ENCODE measurements at places on chromosomes 1 and 21.

GRCh38 chr1:164648636-164649035, 89.7 kb downstream of the PBX1 start:
- DNase-seq: no peak

DNA sequence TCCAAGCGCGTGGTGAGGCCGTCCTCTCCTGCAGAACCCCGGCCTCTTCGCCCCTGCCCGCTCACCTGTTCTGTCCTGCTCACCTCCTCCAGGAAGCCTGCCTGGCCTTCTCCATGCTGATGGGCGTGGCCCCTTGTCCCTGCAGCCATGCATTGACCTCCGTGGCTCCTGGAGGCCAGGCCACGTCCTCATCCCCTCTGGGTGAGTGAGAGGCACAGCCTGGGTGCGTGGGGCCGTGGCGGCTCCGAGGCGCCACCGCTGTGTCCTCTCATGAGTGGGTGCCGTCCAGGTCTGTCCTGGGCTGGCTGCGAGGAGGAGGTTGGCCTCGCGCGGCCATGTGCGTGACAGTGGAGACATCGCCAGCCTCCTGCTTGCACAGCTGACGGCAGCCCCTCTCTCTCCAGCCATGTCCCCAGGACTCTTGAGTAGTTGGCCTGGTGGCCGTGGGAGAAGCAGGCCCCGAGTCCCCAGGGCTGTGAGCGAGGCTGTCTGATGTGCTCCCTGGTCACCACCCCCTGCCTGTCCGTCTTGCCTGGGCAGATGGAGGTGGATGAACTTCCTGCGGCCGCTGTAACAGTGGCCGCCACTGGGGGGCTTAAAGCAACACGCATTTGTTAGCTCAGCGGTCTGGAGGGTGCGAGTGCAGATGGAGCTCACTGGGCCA, 58.1 kb downstream of the PRKCZ start:
- no peak for DNase-seq

GRCh38 chr1:98322966-98323365, 338.6 kb upstream of the SNX7 start:
- DNase-seq: no peak

- DNase-seq: no peak
Measured at GRCh38 chr1:186680245-186681061, at the start of gene PTGS2. Gene PTGS2, minus strand, starts transcription at chr1:186680423. Its CDS starts 133 bp downstream, at chr1:186680290.

GRCh38 chr1:55445416-55445815, 230.3 kb upstream of the USP24 start:
- DNase-seq: no peak

- DNase-seq: no peak
Measured at GRCh38 chr1:61389194-61389925, 307.0 kb downstream of the NFIA start.

DNA sequence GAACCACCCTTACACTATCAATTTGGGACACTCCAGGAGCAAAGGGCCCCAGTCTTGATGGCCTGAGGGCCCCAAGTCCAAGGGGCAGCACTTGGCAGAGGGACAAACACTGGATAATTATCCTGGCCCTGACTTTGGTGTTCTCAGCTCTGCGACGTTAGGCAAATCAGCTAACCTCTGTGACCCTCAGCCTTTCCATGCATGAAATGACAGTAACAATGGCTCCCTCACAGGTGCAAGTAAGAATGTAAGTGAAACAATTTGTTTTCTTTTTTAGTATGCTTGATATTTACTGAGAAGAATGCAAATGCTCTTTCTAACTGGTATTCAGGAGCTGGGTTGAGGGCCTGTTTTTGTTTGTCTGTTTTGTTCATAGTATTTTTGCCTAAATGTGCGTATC, 61.6 kb upstream of the PRDX6 start:
- no peak for DNase-seq

GRCh38 chr21:44360159-44360558, 6.7 kb downstream of the TRPM2 start:
- DNase-seq: no peak

GRCh38 chr1:91655912-91656449, 155.3 kb downstream of the CDC7 start:
- no peak for DNase-seq

DNA sequence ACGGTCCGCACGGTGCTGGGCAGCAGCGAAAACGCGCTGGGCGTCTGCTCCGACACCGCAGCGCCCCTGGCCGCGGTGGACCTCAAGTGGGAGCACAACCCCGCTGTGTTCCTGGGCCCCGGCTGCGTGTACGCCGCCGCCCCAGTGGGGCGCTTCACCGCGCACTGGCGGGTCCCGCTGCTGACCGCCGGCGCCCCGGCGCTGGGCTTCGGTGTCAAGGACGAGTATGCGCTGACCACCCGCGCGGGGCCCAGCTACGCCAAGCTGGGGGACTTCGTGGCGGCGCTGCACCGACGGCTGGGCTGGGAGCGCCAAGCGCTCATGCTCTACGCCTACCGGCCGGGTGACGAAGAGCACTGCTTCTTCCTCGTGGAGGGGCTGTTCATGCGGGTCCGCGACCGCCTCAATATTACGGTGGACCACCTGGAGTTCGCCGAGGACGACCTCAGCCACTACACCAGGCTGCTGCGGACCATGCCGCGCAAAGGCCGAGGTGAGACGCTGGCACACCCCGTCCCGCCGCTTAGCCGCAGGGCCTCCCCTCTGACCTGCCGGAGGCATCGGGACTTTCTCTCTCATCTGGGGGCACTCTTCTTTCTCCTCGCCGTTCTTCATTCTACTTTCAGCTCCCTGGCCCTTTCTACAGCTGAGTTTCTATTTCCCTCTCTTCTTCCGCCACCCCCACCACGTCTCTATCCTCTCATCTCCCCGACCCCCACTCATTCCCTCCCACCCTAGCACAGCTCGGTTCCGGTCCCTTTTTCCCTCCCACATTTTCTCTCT, 1.0 kb downstream of the NPR1 start:
- no peak for DNase-seq

DNA sequence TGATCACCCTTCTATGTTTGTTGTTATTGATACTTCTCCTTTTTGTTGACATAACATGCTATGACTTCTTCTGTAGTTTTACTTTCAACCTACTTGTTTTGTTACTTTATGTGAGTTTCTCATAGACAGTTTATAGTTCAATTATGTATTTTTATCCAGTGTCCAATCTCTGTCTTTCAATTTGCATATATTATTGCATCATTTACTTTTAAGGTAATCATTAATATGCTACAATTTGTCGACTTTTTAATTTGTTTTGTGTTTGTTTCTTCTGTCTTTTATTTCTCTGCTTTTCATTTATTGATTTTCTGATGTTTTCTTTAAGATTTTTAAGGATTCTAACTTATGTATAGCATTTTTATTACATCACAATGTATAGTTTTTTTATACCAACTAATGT, 10.3 kb downstream of the OR13G1 start:
- DNase-seq: no peak

DNA sequence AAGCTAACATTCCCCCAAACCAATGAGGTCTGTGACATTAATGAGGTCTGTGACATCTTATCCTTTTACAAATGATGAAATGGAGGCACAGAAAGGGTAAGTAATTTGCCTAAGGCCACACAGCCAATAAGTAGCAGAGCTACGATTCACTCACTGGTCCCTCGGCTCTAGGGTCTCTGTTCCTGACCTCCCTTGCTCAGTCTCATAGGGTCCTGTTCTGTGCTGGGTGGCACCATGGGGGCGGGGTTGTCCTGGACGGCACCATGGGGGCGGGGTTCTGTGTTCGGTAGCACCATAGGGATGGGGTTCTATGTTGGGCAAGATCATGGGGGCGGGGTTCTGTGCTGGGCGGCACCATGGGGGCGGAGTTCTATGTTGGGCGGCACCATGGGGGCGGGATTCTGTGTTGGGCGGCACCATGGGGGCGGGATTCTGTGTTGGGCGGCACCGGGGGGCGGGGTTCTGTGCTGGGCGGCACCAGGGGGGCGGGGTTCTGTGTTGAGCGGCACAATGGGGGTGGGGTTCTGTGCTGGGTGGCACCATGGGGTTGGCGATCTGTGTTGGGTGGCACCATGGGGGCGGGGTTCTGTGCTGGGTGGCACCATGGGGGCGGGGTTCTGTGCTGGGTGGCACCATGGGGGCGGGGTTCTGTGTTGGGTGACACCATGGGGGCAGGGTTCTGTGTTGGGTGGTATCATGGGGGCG, 55.6 kb downstream of the CLSTN1 start:
- no peak for DNase-seq

DNA sequence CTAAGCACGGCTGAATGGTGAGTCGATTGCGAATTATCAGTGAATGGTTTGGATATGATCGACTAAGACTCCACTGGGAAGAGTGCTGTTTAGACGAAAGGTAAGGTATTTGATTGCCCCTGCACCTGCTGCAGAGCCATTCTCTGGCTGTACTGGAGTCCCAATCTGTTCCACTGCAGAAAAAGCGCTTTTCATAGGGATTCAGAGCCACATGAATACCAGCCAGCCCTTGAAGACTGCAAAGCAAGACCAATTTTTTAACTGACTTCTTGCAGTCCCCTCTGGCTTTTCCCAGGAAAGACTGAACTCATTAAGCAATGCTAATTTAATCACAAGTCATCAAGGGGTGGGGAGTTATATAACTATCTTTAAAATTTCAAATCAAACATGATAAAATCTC, 1.3 kb downstream of the GREM2 start:
- DNase-seq: no peak

GRCh38 chr1:211932231-211932932, 101.8 kb upstream of the LPGAT1 start:
- no peak for DNase-seq

GRCh38 chr1:66108624-66109023, 315.9 kb downstream of the PDE4B start:
- DNase-seq: no peak

DNA sequence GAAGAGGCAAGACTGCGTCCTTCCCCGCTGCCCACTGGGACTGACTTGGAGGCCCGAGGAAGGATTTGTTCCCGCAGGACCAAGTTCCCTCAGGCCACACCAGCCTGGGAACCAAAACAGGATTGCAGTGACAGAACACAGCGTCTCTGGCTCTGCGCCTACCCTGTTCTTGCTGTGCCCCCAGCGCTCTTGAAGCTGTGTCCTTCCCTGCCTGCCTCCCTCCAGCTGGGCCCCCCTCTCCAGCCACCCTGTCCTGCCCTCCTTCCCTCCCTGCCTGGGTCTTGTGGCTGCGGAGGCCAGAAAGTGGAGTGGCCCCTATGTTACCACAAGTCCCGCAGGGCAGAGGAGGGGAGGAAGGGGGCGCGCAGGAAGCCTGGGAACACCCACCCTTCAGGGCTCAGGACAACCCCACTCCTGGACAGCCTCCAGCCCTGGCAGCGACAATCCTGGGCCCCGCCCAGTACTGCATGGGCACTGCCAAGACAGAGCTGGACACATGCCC, 164.9 kb downstream of the DYRK1A start:
- DNase-seq: no peak

GRCh38 chr1:38138498-38139233, 92.1 kb upstream of the POU3F1 start:
- DNase-seq: no peak

DNA sequence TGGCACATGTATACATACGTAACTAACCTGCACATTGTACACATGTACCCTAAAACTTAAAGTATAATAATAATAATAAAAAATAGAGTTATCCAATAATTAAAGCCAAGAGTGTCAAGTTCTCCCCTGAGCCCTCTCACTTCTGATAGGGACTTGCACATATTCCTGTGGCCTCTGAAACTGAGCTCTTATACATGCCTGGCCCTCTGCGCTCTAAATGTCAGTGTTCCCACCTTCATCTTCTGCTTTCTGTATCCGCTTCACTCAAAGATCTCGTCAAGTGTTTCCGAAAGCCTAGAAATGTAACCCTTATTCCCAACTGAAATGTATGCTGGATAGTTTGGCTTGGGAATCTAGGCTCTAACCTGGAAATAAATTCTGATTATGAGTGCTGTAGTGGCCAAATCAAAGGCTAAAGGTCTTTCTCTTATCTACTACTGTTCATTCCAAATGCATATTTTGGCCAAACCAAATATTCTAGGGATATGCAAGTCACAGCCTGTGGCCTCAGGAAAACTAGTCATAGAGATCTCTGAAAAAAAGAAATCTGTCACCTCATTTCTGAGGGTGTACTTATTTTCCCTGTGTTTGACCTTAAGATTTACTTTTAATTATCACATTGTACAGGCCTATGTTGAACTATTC, 99.5 kb upstream of the LYPLAL1 start:
- DNase-seq: no peak

GRCh38 chr1:173295391-173295790, 88.3 kb upstream of the TNFSF4 start:
- no peak for DNase-seq

- DNase-seq: no peak
Measured at GRCh38 chr1:106699433-106699832, 357.0 kb upstream of the PRMT6 start.

DNA sequence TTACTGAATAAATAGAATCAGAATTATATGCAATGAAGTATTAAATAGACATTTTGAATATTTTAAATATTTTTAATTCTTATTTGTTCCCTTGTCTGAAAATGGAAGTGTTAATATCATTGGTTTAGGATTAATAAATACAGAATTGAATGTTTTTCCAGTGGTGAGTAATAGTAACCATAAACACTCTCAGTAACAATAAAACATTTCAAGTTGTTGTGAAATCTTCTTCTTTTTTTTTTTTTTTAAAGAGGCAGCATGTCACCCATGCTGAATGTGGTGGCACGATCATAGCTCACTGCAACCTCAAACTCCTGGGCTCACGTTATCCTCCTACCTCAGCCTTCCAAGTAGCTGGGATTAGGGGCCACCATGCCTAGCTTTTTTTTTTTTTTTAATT, 86.2 kb upstream of the ZBTB18 start:
- DNase-seq: no peak

DNA sequence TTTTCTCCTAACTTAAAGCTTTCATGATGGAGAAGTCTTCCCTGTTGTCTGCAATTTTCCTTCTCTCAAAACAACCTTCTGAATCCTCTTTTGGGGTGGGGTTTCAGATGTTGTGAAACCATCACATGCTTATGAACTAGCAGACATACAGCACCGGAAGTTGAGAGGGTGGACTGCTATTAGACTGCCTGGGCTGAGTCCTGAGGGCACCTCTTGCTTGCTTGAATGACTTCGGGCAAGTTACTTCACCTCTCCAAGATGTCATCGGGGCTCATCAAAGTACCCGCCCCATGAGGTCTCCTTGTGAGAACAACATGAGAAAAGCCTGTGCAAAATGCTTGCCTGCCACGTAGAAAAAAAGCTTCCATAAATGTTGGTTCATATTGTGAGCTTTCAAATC, 89.6 kb downstream of the CCDC185 start:
- DNase-seq: no peak

DNA sequence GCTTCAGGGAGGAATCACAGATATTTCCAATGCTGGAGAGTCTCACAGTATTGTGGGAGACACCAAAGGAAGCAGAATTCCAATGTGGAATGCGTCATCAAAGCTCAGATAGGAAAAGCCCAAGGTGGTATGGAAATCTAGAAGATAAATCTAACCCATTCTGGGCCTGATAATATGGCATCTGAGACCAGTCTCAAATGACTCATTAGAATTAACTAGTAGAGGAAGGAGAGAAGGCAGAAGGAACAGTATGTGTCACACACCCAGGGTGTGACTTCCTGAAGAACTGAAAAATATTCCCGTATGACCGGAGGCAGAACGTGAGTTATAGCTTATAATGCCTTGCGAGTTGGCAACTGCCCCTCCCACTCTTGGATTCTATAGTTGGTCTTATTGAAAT, 499.2 kb downstream of the PLPP3 start:
- no peak for DNase-seq
